ENCODE measurements at places on chromosomes 6 and 20. TPM values are rescaled to one million over a fixed set of nuclear protein-coding genes. Genes with fewer than 3 reads are reported as not detected.

Gene CLIC5
- 0.09 TPM for polyA plus RNA-seq

Gene PSORS1C2
- polyA plus RNA-seq = not detected

Gene SFTA2
- polyA plus RNA-seq = not detected

Gene APMAP
- polyA plus RNA-seq = 48.9 TPM

Gene USP49
- polyA plus RNA-seq = 2.3 TPM

Gene GSTA3
- polyA plus RNA-seq = not detected

Gene TSHZ2
- 1.1 TPM for polyA plus RNA-seq

Gene DSN1
- polyA plus RNA-seq = 9.9 TPM

Gene STX7
- polyA plus RNA-seq = 41.0 TPM

Gene OXT
- not detected for polyA plus RNA-seq

Gene GNAS-AS1
- 0.37 TPM for polyA plus RNA-seq

Gene ERVFRD-1
- polyA plus RNA-seq = not detected

Gene IL20RA
- polyA plus RNA-seq = 1.3 TPM

Gene MAP3K7
- 31.4 TPM for polyA plus RNA-seq

Gene FHL5
- polyA plus RNA-seq = not detected

Gene PPP1R16B
- not detected for polyA plus RNA-seq

Gene MYLK2
- 0.05 TPM for polyA plus RNA-seq

Gene HLA-DOA
- polyA plus RNA-seq = not detected

Gene CDYL
- 37.1 TPM for polyA plus RNA-seq

Gene SLC12A5
- not detected for polyA plus RNA-seq

Gene SEL1L2
- polyA plus RNA-seq = not detected

Gene SLC39A7
- polyA plus RNA-seq = 54.0 TPM

Gene RNF182
- polyA plus RNA-seq = 0.94 TPM

All from keratinocyte (primary cell).